ENCODE measurements at places on chromosomes 7 and 10. TPM values are rescaled to one million over a fixed set of nuclear protein-coding genes. Genes with fewer than 3 reads are reported as not detected.

STEAP2 gene
- total RNA-seq = 16.8 TPM

ANKRD22 gene
- total RNA-seq = 0.44 TPM

OPN4 gene
- not detected for total RNA-seq

GPNMB gene
- 110 TPM for total RNA-seq

TRPV5 gene
- 0.16 TPM for total RNA-seq

GRK5 gene
- 18.7 TPM for total RNA-seq

WNT8B gene
- 0.16 TPM for total RNA-seq

VWA2 gene
- 3.0 TPM for total RNA-seq

TAS2R3 gene
- total RNA-seq = 4.2 TPM

OIT3 gene
- total RNA-seq = 1.6 TPM

ZPBP gene
- total RNA-seq = 5.7 TPM

OR2A5 gene
- not detected for total RNA-seq

FAM200A gene
- total RNA-seq = 21.8 TPM

ATOH7 gene
- total RNA-seq = 11.4 TPM

AKR1B15 gene
- total RNA-seq = not detected

NRG3 gene
- 7.9 TPM for total RNA-seq

DLX5 gene
- total RNA-seq = not detected

GRM3 gene
- total RNA-seq = 7.2 TPM

SPDYE2 gene
- total RNA-seq = 0.27 TPM

MMD2 gene
- total RNA-seq = 5.7 TPM

FAM131B gene
- total RNA-seq = 13.0 TPM

HECW1 gene
- 11.8 TPM for total RNA-seq

CYP3A4 gene
- total RNA-seq = not detected

RADIL gene
- total RNA-seq = 7.8 TPM

MKX gene
- total RNA-seq = 13.1 TPM

NEUROG3 gene
- total RNA-seq = not detected

OR9A2 gene
- total RNA-seq = not detected

HOXA13 gene
- 0.11 TPM for total RNA-seq

AUTS2 gene
- total RNA-seq = 147 TPM

All from camera-type eye (tissue), 1 donor.